Transverse colon (tissue), 4 donors: ENCODE measurements at places on chromosomes 6 and 20. TPM values are rescaled to one million over a fixed set of nuclear protein-coding genes. Genes with fewer than 3 reads are reported as not detected.

- no peak for DNase-seq
Measured at GRCh38 chr6:163863565-163863964, 449.0 kb downstream of the QKI start.

DNA sequence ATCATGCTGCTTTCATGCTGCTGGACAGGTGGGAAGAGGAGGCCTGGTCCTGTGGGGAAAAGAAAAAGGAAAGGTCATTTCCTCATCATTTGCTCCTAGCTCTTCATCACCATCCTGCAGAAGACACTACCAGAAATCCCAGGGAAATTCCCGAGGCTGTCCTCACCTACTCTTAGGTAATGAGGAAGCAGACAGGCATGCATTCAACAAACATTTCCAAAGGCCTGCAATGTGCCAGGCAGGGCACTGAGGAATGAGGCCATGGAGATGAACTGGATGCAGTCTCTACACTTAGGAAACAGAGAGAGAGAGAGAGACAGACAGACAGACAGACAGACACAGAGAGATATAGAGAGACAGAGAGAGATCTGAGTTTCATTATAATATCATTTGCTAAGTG, 83.0 kb upstream of the MRPS10 start:
- no peak for DNase-seq

- DNase-seq: no peak
Measured at GRCh38 chr6:79764747-79765146, 133.6 kb downstream of the SH3BGRL2 start.

- DNase-seq: no peak
Measured at GRCh38 chr6:20751293-20751935, 217.2 kb downstream of the CDKAL1 start.

DNA sequence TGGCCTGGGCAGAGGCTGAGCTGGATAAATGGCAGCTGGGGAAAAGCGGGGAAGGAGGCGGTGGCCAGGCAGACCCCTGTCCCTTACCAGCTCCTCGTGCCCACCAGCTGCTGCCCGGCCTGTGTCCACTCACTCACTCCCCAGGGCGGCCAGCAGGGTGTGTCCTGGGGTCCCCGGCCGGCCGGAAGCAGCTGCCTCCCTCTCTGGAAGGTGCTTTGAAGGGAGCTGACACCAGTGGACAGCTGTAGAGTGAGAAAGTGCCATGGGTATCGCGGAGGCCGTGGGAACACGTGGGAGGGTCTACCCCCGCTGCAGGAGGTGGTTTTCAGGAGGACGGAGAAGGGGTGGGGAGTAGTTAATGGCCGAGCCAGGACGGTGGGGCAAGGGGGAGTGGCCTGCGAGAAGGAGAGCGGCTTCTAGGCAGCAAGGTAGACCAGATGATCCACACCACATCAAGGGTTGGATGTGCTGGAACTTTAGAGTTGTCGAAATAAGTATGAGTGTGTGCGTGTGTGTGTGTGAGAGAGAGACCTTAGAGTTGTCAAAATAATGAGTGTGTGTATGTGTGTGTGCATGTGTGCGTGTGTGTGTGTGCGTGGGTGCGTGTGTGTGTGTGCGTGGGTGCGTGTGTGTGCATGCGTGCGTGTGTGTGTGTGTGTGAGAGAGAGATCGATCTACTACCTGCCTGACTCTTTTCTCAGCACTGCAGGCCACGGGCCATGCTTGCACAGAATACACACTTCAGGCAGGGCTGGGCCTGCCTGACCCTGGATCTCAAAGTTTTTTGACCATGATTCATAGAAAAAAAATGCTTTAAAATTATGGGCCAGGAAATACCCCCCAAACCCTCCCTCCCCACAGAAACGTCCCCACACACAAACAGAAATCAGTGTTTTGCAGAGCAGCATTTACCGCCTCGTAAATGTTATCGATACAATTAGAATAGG, 43.9 kb downstream of the CDH4 start:
- no peak for DNase-seq

- no peak for DNase-seq
Measured at GRCh38 chr6:51640021-51640420, 447.4 kb downstream of the PKHD1 start.

DNA sequence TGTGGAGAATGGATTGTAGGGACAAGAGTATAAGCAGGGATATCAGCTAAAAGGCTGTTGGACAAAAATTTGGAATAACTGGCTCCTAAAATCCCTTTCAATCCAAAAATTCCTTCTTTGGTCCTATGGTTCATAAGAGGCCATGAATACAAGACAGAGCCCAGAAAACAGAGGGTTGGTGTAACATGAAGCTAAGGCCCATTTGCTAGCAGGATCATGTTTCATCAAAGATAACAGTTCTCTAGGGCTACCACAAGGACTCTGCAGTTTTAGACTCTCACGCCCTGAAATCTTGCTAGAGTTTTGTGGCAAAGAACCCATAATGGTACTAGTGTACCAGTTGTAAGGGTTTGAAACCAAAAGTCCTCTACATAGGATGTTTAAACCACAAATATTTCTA, 327.8 kb upstream of the TBX18 start:
- DNase-seq: no peak

DNA sequence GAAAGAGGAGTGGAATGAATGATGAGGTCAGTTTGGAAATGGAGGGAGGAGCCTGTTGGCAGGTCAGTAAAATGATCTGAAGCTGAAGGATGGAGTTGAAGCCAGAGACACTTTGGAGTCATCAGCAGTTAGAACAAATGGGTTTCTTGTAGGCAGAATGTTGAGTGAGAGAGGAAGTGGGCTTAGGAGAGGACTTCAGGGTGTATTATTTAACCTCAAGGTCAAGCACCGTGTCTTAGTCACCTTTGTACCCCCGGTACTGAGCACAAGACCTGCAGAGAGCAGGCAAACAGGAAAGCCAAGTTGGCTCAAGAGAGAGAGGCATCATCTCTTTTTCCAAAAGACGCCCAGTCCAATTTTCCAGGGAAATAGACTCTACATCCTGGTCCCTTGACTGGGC, 23.3 kb downstream of the C20orf173 start:
- DNase-seq: no peak

- no peak for DNase-seq
Measured at GRCh38 chr6:80077067-80077466, 29.4 kb upstream of the BCKDHB start.

- DNase-seq: no peak
Measured at GRCh38 chr6:143015300-143015706, 45.4 kb upstream of the AIG1 start.

The PLN gene
- 46.8 TPM for total RNA-seq

The LAMP5 gene
- 0.32 TPM for total RNA-seq
